ENCODE measurements at places on chromosomes 2 and 18.

DNA sequence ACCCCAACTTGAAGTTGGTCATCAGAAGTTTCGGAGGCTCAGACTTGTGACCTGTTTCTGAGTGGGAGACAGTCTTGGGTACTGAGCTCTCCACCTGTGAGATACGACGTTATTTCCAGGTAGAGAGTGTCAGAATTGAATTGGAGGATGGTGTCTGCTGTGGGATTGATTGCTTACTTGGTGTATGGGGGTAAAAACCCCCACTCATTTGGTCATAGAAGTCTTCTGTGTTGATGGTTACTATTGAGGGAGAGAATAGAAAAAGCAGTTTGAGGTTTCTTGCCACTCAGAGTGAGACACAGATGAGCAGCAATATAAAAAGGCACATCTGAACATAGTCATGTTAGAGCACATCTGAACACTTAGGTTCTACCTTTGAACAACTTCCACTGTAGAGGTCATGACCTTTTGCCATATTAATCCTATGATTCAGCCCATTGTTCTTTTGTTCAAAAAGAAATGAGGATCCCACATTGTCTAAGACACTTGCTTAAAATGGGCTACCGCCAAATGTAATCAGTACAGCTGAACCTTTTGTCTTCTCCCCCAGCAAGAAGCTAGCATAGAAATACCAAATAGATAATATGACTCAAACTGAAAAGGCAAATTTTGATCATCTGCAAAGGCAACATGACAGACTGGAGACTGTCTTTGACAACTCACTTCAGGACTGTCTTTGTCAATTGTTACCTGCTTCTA lies 73.3 kb downstream of the NAB1 start:
- DNase-seq, result no peak

GRCh38 chr2:157394928-157395327 lies 49.0 kb downstream of the CYTIP start:
- no peak for DNase-seq

GRCh38 chr2:108449410-108450130 lies 564 bp downstream of the GCC2 start:
- DNase-seq, result no peak

DNA sequence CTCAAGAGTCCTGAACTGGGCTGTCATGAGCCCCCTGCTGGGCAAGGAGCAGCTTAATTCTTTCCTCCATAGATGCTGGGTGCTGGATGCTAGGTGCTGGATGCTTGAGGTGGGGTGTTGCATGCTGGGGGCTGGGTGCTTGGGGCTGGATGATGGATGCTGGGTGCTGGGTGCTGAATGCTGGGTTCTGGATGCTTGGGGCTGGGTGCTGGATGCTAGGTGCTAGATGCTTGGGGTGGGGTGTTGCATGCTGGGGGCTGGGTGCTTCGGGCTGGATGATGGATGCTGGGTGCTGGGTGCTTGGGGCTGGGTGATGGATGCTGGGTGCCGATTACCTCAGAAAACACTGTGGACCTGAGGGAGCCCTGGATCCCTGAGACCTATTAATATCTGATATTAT lies 837.7 kb downstream of the GALR1 start:
- DNase-seq, result no peak

DNA sequence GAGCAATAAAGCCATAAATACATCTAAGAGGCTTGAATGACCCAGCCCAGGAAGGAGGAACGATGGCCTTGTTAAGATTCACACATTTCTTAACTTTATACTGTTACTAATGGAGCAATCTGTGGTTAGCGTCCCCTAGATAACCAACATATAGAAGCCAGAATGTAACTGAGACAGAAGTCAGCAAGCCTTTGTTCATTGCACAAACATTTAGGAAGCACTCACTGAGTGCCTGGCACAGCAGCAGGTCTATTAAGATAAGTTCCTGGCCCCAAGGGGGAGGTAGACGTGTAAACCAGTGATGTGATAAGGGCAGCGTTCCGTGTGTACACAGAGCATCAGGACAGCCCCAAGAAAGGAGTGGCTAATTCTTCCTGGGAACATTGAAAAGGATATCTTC lies 63.6 kb upstream of the ATL2 start:
- DNase-seq, result no peak

- DNase-seq, result no peak
These were observed 24.4 kb upstream of the TRPM8 start for GRCh38 chr2:233892793-233893192.

DNA sequence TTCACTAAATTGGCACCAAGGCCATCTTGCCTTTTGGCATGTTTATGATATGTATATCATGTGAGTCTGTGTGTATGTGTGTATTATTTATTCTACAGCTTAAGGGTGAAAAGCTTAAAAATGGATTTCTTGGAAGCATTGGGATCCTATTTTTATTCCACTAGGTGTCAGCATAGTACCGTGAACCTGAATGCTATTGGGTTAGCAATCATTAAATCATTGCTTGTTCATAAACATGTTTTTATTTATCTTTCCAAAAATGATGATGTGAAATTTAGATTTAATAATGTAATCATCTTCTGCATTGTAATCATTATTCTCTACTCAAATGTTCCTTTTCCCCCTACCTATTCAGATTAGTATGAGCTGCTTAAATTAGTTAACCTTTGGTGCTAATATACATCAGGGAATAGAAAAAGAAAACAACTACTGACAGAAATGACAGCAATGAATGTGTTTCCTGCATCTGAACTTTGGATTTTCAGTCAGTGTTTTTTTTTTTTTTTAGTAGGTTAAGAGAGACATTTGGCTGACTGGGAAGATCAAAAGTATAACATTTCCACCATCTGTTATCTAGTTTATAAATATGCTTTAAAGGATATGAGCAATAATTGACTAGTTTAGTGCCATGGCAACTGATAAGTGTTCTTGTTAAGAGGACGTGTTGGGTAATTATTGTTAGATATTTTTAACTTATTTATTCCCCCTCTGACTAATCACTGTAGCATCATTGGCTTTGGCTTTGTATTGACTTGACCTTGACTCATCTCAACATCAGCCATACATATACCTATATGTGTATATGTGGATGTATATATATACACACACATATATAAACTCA lies 14.1 kb upstream of the ZSWIM2 start:
- no peak for DNase-seq

- no peak for DNase-seq
These were observed 1186.3 kb upstream of the CELF4 start for GRCh38 chr18:38751898-38752297.

DNA sequence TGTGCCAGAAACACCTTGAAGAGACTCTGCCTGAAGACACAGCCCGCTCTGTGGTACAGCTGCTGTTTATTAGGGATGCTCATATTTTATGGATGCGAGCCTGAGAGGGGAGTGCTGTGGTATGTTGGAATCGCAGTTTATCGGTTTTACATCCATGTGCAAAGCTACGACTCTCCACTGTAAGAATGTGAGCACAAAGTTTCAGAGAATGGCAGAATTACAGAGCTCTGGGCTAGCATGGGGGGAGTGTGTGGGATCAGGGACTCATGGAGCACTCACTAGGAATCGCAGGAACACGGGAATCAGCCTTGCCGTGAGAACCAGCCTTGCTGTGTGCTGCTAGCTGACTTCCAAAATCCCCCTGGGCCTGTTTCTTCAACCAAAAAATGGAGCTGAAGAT lies 199.9 kb downstream of the RNF144A start:
- no peak for DNase-seq

DNA sequence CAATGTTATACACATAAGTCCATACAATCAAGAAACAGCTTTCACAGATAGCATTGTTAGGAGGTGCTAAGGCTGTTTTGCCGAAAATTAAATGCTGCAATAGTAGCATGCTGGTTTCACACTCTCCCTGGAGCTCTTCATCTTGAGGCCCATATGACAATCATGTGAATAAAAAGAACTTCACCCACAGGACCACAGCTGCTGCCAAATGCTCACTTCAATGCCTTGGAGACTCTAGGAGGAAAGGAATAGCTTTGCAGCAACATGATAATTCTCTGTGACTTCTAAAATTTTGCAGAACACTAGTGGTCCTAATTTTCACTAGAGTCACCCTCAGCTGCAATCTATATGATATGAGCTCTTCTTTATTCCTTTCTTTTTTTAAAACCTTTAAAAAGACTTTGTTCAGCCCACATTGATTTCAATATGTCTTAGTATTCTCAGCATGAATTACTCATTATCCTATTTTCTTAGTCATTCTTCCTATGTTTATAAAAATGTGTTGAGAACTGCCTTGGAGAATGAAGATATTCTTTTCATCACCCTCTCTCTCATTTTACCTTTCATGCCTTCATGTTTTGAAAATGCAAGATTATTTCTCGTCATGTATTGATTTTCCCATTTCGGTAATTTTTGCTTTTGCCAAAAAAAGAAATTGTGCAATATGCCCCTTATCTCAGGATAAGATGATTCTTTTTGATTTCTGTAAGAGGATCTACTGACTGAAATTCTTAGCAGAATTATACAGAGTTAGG lies 108.2 kb downstream of the PDE1A start:
- no peak for DNase-seq

DNA sequence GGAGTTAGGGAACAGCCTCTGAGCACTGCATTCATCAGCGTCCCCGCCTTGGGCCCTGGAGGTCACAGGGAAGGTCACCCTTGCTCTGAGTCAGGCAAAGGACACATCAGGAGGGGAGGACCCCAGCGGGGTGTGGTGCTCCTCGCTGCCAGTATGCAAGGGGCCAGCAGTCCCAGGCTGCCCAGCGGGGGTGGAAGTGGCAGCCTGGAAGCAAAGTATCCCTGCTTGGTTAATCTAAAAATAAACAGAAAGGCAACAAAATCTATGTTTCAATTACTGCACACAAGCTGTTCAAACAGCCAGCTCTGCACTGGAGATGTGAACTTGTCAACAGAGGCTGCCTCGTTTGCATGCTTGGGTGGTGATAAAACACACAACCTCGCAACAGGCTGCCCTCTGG lies 164.1 kb downstream of the KLHL29 start:
- no peak for DNase-seq

DNA sequence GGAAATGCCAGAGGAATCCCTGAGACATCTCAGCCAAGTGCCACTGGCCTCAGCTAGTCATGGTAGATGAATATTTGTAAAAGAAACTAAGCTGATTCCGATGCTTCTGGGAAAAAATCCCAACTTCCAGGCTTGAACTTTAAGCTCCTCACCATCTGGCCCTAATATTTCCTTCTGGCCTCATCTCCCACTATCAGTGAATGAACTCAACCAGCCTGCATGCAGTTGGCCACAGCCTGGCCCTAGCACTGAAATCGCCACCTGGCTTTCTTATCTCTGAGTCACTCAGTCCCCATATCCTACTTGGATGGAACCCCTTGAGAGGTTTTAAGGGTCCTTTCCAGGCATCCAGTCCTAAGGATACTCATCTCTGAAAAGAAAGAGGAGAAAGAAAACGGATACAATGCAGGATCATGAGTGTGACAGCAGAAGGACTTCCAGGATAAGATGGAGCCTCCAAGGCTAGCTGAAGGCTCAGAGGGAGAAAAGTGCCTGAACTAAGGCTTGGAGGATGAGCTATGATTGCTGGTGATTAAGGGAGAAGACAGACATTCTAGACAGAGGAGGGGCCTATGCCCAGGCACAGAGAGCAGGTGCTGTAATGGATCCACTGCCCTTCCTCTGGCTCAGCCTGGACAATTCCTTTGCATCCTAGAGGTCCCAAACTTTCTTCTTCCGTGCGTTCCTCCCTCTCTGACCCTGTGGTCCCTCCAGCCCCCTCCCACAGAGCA lies 141.5 kb upstream of the MYCN start:
- DNase-seq, result no peak

- DNase-seq, result no peak
These were observed 194.7 kb upstream of the ERBB4 start for GRCh38 chr2:212733273-212733672.

GRCh38 chr18:7388741-7389140 lies 157.9 kb downstream of the LRRC30 start:
- DNase-seq, result no peak

DNA sequence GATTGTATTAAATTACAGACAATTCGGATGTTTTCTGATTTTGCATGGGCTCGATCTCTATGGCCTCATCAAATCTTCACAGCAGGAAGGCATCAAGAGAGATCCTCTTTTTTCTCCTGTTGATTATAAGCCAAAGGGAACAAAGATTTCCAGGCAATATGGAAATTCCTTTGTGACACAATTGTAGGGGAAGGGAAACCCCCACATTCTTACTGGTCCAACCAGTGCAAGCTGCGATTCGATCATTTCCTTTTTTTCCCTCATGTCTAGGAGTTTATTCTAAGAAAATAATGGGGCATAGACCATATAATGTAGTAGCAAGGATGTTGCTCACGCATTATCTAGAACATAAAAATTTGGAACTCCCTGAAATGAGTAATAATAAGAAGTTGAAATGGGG lies 87.7 kb downstream of the LYPD6 start:
- DNase-seq, result no peak

DNA sequence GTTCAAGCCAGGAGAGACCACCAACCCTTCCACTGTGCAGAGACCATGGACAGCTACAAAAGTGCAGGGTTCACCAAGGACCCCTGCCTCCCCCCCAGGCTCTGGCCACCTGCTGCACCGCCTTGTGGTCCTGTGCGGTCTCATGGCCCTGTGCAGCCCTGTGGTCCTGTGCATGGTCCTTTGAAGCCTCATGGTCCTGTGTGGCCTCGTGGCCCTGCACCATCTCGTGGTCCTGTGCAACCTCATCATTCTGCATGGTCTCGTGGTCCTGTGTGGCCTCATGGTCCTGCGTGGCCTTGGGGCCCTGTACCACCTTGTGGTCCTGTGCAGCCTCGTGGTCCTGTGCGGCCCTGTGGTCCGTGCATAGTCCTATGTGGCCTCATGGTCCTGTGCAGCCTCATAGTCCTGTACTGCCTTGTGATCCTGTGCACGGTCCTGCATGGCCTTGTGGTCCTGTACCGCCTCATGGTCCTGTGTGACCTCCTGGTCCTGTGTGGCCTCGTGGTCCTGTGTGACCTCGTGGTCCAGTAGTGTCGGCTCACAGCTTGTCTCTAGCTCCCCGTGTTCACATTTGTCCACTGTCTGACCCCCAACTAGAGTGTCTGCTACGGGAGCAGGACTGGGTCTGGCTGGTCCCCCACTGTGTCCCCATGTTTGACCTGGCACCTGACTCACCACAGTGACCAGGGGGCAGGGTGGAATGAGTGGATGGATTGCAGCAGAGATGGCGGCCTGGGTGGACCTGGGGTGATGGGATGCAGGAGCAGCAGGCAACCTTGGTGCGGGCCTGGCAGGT lies 20.0 kb upstream of the OTOS start:
- no peak for DNase-seq

DNA sequence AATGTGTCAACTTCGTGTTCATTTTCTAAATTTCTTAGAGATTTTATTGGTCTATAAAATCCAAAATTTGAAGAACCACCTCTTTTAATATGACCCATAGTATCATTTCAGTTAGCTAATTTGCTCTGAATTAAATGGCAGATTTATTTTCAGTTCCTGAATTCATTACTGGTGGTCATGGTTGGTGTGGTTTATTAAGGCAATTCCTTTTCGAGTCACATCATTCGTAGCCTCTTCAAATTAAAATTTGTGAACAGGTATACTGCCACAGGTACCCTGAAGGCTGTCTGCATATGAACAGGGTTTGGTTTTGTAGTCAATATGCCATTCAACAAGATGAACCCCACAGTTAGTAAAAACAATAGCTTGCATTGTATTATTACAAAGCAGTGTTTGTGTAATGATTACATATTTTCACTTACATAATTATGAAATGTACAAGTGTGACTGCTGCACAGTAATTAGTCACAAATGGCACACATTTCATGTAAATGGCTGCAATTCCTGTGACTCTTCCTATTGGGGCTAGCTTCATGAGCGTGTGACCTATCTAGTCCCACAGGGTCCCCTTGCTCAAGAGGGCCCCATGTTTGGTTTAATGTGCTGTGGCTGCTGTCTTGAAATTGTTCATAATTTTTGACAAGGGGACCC lies 48.9 kb downstream of the CDC42EP3 start:
- no peak for DNase-seq

- no peak for DNase-seq
These were observed 118.9 kb downstream of the TMEM18 start for GRCh38 chr2:558302-558642.

Measured in breast epithelium (tissue), 4 donors.